RPMI7951 (cell line): ENCODE measurements at places on chromosomes 6 and 20.

DNA sequence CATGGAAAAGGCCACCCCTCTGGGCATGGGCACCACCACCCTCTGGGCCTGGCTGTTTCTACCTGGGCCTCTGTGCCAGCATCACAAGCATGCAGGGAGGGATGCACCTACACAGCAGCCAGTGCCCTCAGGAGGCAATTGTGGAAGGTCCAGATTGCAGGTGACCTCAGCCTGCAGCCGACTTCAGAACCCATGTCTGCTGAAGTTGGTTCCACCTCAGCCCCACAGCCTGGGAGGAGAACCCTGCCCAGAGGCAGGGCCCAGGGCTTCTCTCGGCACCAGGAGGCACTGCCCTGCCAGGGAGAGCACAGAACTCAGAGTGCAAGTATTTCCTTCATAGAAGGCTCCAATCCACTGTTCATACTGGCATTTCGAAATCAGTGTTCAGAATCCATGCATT lies 149.8 kb downstream of the TTLL2 start:
- no peak for DNase-seq

- DNase-seq: no peak
Measured at GRCh38 chr6:150770637-150771036, 94.9 kb upstream of the MTHFD1L start.

DNA sequence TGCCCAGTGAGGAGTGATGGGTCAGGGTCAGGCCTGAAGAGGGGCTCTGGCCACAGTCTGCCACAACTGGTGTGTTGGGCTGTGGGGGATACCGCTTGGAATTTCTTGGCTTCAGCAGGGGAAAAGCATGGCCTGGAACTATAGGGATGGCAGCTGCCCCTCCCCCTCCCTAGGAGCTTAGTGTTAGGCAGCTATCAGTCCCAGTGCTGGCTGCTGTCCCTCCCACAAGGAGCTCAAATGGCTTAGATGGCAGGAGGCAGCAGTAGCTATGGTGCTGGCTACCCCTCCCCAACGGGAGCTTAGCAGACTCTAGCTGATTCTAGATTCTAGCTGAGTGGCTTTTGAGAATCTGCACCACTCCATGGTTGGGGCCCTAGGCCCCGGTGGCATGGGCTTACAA lies 414.5 kb upstream of the HSF2 start:
- DNase-seq: no peak

DNA sequence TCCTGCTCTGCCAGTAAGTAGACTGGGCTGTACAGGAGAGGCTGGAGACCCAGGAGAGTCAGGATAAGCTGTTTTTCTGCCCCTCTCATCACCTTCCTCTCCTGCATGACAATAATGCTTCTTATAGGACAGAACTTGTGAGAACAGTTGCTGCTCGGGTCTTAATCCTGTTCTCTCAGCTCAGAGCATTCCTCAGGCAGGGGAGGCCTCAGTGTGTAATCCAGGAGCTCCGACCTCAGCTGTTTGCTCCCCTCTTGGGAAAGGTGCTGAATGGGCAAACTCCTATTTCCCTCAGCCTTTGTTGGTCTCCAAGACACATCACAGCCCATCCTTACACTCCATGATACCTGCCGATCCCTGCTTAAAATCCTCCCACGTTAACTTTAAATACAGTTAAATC lies 134.9 kb upstream of the LRFN2 start:
- DNase-seq: no peak

DNA sequence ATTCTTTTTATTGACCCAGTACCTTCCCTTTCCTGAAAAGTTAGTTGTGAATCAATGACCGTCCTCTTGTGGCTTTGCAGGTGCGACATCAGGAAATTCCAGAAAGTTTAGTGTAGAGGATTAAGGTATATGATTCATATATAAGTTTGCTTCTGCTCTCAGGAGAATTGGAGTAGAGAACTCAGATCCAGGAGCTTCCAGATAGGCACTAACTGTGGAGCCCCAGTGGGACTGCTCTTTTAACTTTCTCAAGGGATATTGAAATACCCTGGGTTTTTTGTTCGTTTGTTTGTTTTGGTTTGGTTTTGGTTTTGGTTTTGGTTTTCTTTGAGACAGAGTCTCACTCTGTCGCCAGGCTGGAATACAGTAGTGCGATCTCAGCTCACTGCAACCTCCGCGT lies 9.5 kb downstream of the TAAR2 start:
- DNase-seq: peak; percentile 18

DNA sequence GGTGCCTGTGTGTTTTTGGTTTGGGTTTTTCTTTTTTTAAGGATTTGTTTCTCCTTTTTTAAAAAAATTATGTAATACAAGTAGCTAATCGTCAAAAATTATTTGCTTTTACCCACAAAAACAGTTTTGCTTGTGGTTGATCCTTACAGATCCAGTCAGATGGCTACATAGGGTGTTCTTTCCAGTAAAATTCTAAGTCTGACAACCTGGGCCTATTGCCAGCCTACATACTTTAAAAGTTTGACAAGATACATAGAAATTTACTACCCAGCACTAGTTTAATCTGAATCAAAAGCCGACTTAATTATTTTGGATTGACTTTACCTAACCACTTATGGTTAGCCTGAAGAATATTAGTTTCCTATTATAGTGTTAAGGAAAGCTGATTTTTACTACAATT lies 2.1 kb upstream of the SOX4 start:
- no peak for DNase-seq

DNA sequence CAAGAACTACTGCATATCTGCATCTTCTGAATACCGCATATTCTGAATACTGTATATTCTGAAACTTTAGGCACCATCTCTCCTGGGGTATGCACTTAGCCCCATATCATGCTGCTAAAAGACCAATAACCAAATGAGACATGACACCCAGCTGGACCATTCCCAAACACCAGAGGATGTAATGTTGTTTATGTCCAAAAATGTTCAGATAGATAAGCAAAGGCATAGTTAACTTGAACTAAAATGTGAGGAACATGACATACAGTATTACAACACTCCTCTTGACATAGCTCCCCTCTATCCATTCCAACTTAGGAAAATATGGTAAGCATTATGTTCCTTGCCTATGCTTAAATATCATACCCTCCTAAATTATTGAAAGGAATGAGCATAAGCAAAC lies 127.3 kb downstream of the TENT5A start:
- no peak for DNase-seq

DNA sequence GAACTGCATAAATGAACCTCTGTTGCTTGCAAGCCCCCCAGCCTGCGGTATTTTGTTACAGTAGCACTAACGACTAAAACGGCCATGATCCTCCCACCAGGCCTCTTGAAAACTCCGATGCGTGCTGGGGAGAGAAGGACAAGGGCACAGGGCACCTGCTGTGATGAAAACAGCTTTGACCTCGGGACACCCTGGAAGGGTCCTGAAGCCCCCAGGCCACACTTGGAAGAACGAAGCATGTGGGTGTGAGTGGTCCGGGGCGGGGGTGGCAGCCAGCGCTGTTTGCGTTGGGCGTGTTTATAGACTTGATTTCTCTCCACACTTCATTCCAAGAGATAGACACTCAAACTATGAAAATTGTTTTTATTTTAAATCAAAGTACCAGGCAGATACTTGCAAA lies 13.2 kb upstream of the HELZ2 start:
- no peak for DNase-seq

- peak; percentile 93 for DNase-seq
Measured at GRCh38 chr20:45337367-45338120, 10.7 kb downstream of the SDC4 start.

GRCh38 chr20:57667924-57668782 lies 41.7 kb downstream of the PMEPA1 start:
- no peak for DNase-seq

DNA sequence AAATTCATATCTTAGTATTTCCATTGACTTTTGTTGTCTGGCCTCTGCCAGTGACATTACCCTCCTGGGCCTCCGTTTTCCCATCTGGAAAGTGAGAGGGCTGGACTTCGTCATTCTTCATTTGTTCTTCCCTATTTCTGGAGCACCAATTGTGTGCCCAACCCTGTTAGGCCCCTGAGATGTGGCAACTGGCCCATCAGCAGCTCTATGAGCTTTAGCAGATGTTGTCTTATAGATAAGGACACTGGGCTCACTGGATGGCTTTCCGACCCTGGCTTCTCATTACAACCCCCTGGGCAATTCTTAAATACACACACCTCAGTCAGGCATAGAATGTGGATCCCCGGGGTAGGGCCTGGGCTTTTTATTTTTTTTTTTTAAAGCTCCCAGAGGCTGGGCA lies 14.7 kb downstream of the PABPC1L start:
- DNase-seq: no peak

DNA sequence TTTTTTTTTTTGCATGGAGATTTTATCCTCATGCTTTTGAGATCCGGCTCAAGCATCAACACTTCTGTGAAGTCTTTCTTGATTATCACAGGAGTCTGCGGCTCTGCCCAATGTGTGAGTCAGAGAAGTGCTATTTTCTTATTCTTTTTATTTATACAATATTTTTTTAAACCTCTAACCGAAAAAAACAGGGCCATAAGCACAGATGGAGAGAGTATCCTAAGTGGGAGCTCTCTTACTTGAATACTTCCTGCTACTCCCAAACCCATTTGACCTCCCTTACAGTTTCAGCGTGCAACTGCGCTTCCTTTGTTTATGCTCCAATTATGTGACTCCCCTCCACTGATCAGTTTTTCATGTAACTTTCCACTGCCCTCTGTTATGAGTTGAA lies 8.7 kb upstream of the ATXN1 start:
- DNase-seq: peak; percentile 93

DNA sequence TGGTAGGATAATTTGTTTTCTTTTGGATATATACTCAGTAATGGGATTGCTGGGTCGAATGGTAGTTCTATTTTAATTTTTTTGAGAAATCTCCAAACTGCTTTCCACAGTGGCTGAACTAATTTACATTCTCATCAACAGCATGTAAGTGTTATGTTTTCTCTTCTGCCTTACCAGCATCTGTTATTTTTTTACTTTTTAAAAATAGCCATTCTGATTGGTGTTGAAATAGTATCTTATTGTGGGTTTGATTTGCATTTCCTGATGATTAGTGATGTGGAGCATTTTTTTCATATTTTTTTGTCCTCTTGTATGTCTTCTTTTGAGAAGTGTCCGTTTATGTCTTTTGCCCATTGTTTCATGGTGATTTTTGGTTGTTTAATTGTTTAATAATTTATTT lies 11.9 kb downstream of the HINT3 start:
- no peak for DNase-seq

GRCh38 chr6:134322216-134322615 lies 4.3 kb upstream of the SGK1 start:
- DNase-seq: no peak

GRCh38 chr6:144027932-144028587 lies 20.0 kb upstream of the PLAGL1 start:
- DNase-seq: no peak

DNA sequence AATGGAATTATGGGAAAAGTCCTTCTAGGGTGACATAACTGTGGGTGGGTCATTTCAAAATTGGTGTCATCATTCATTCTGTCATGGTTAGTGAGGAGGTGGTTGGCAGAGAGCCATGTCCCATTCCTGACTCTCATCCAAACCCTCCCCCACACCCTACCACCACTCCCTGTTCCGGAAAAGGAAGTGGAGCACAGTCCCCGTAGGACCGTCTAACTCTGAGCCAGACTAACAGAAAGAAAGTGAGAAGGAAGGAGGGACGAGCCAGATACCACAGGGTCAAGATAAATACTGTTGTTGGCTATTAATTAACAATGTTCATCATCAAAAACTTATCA lies 4.8 kb downstream of the TRIM10 start:
- DNase-seq: peak; percentile 79

GRCh38 chr20:13799974-13800373 lies 15.1 kb downstream of the NDUFAF5 start:
- DNase-seq: no peak

DNA sequence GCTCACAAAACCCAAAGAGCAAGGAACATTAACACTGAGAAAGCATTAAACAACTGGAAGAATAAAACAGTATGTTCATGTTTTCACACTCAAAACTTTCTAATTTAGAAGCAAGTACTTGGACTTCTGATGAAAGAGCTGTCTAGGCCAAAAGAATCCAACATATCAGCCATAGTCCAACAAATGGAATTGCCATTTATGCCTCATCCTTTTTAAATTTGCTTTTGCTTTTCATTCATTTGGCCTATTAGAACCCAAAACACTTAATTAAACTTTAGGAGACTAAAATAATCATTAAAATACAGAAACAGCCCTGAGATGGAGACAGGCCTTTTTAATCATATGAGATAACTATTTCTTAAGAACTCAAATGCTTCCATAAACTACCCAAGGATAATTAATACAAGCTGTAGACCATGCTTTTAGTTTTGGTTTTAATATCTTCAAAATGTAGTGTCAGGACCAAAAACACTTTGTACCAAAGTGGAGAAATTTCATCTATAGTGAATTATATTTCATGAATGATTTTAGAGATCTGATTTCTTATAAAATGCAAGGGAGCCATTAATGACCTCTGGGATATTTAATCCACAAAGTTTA lies 166.5 kb downstream of the KIF6 start:
- DNase-seq: no peak

DNA sequence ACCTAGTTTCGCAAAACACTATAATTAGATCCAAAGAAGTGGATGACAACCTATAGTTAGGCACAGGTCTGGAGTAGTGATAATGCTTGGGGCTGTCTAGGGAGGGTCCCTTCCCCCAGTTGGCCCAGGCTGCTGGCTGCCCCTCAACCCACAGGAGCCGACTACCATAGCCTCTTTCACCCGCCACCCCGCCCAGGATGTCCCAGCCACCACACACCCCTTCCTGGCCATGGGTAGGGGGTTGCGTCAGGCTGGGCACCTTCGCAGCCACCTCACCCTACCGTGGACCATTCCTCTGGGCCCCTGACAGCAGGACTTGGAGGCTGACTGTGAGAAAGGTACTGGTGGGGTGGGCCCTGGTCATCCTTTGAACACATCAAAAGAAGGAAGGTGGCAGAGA lies 8.5 kb downstream of the TFEB start:
- no peak for DNase-seq
